ENCODE measurements at places on chromosomes 5 and 9.

GRCh38 chr5:88967633-88968585 lies 84.9 kb upstream of the MEF2C start:
- no peak for DNase-seq

GRCh38 chr5:144191531-144191930 lies 20.9 kb downstream of the KCTD16 start:
- no peak for DNase-seq

DNA sequence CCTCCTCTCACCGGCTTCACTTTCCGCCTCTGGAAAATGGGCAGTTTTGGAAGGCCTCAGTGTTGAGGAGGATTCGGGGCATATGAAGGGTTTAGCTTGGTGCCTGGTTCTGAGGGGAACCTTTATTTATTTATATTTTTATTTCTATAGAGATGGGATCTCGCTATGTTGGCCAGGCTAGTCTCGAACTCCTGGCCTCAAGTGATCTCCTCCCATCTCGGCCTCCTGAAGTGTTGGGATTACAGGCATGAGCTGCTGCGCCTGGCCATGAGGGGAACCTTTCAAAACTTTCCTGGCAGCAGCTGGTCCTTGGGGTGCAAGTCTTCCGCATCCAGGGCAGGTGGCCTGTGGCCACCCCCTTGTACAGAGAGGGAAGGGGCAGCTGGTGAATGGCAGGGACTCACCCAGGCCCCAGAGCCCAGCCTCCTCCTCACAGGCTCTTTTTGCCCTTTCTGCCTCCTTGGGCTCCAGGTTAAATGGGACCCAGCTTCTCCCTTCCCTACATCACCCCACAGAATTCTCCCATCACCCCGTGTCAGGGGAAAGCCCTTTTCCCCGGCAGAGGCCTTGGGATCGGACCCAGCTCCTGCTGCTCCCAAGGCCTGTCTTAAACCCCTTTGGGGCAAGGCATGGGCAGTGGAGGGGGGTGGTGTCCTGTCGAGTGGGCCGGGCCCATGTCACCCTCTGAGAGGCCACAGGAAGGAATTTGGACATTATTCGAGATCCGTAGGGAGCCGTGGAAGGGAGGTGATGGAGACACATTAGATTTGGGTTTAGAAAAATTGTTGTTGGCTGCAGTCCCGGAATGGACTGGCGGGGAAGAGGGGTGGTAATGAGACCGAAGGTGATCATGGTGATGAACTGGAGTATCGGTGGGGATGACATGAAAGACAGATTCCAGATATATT lies 5.9 kb downstream of the NCS1 start:
- no peak for DNase-seq

DNA sequence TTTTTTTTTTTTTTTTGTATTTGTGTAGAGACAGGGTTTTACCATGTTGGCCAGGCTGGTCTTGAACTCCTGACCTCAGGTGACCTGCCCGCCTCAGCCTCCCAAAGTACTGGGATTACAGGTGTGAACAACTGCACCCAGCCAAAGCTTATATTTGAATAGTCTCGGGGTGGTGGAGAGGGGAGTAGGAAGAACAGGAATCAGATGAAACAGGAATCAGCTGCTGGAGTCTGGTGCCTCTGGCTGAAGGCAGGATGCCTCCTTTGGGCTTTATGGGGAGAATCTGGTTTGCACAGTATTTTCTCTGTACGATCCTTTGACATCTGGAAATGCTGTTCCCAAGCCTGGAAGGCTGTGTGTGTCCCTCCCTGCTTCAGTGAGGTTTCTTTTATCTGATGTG lies 10.9 kb downstream of the C5orf52 start:
- DNase-seq = no peak

GRCh38 chr9:93059011-93059714 lies 662 bp downstream of the SUSD3 start:
- DNase-seq = no peak

GRCh38 chr9:127075624-127076372 lies 46.6 kb downstream of the ANGPTL2 start:
- DNase-seq = no peak

- DNase-seq = no peak
Observed at GRCh38 chr5:5480481-5481111, 58.1 kb downstream of the ICE1 start.

DNA sequence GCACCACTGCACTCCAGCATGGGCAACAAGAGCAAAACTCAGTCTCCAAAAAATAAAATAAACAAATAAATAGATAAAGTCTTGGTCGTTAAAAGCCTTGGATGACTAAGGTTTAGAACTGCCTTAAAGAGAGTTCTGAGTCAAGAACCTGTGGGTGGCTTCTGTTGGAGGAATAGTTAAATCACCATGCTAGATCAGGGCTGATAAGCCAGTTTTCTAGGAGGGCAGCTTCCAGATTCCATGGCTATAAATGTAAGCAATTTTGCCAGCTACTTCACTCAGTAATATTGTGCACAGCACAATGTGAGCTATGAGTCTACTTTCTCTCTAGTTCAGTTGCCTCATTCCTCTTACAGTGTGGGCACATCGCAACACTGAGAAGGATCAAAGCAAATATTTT lies 242.1 kb upstream of the NUDT12 start:
- no peak for DNase-seq

- no peak for DNase-seq
Observed at GRCh38 chr5:153079396-153079795, 411.1 kb upstream of the GRIA1 start.

DNA sequence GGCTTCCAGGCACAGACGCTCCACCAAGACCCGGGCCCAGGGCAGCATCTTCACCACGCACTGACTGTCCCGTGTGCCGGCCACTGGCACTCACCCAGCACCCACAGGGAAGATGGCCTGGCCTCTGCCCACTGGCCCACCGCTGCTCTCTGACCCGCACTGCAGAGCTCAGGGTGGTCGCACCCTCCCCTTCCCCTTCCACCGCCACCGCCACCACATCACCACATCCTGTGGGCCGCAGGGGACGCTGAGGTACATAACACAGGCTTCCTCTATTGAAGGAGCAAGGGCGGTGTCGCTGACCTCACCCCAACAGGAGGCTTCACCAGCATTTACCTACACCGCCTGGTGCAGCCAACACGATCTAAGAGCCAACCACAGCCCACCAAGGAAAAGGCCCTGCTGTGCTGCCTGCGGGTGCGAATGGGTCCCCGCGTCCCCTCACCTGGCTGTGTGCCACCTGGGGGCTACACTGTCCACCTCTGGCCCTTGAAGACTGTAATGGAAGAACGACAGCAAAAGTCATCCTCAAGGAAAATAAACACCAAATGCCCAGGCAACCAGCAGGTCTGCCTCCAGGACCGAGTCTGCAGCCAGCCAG lies 101.8 kb downstream of the CAMSAP1 start:
- no peak for DNase-seq

- DNase-seq = no peak
Observed at GRCh38 chr9:6444128-6444527, 31.1 kb downstream of the UHRF2 start.

GRCh38 chr5:96602776-96603175 lies 59.4 kb upstream of the CAST start:
- no peak for DNase-seq

GRCh38 chr9:84519413-84519812 lies 150.1 kb upstream of the NTRK2 start:
- DNase-seq = no peak

- DNase-seq = no peak
Observed at GRCh38 chr9:137149942-137150616, 11.1 kb downstream of the GRIN1 start.

- no peak for DNase-seq
Observed at GRCh38 chr9:115877852-115878438, 275.6 kb upstream of the PAPPA start.

DNA sequence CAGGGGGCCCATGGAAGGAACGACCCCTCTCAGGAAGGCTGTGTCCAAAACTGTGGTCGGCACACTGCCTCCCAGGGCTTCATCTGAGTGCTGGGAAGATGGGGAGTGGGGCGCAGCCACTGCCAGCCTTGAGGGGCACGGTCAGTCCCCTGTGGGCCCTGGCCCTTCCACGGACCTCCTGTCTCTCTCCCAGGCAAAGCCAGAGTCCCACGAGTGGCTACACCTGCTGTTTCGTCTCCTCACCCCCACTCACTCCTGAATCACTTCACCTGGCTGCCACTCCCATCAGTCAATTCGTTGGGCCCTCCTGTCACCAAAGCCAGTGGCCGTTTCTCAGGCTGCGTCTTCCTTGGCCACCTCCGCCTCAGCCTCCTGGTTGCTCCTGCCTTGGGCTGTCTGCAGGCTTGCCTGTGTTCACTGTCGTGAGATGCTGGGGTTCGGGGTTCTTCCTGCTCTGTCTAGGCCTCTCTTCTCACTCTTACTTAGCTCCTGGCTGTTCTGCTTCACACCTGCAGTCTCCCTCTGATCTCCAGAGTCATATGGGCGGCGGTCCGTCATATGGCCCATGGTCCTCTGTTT lies 58.8 kb upstream of the RNF130 start:
- DNase-seq = no peak

- no peak for DNase-seq
Observed at GRCh38 chr5:126763371-126763770, 13.6 kb upstream of the LMNB1 start.

DNA sequence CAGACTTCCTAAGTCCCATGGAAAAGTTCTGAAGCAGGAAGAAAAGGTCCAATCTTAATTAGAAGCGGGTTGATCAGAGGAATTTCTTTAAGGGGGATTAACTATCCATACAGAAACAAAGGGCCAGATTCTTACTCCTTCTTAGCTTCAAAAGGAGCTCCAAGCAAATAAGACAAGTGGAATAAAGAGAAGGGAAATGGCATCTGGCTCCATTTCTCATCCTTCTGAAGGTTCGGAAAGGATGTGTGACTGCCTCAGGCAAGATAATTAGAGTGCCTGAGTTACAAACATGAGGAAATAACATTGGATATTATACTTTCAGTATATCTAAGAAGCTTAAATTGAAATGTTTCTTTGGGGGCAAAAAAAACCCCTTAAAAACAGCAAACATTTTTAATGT lies 88.1 kb upstream of the ADAMTS19 start:
- no peak for DNase-seq

- DNase-seq = no peak
Observed at GRCh38 chr5:173327948-173328843, at the start of gene STC2. Gene STC2, minus strand, starts transcription at chr5:173328414. Its CDS starts 221 bp downstream, at chr5:173328193.

GRCh38 chr9:79667120-79667519 lies 95.4 kb downstream of the TLE4 start:
- no peak for DNase-seq

DNA sequence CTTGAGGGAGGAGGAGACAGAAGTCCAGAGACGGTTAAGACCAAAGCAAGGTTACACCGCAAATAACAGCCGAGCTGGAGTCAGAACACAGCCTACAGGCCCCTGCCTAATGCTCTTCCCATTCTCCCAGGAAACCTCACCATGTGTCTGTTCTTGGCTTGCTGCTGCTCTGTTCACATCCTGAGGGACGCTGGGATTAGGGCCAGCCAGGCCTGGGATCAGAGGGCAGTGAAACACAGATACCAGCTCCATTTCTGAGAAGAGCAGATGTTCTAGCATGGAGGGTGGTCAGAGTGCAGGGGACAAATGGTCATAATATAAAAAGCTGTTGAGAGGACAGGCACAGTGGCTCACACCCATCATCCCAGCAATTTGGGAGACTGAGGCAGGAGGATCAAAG lies 124.8 kb upstream of the LARP1 start:
- no peak for DNase-seq

GRCh38 chr9:136282272-136282861 lies 21.5 kb downstream of the CCDC187 start:
- DNase-seq = no peak

- DNase-seq = no peak
Observed at GRCh38 chr9:69519470-69520240, 152.5 kb downstream of the APBA1 start.

GRCh38 chr9:89502038-89502601 lies 4.2 kb upstream of the SEMA4D start:
- DNase-seq = no peak

DNA sequence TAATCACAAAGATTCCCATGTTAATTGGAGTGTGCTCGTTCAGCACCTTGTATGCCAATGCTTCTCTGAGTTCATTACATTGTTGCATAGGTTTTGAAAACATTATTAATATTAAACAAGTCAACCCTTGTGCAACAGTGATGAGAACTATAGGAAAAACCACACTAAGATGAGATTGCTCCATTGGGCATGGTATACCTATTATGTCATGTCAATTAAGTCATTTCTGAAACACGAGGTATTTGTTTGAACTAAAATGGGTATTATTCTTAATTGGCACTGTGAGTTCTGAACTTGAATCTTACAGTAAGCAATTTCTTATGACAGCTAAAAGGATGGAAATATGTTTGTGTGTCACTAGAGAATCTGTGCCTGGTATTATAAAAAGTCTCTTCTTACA lies 447.7 kb downstream of the EFNA5 start:
- no peak for DNase-seq

DNA sequence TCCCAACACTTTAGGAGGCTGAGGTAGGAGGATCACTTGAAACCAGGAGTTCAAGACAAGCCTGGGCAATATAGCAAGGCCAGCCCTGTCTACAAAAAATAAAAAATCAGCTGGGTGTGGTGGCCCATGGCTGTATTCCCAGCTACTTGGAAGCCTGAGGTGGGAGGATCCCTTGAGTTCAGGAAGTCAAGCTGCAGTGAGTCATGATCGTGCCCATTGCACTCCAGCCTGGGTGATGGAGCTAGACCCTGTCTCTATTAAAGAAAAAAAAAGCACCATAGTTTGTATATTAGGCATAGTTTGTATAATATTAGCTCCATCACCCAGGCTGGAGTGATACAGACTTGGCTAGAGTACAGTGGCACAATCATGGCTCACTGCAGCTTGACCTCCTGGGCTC lies 9.6 kb upstream of the NME5 start:
- DNase-seq = no peak

- no peak for DNase-seq
Observed at GRCh38 chr9:16407617-16408016, 462.9 kb downstream of the BNC2 start.

- DNase-seq = no peak
Observed at GRCh38 chr9:72382405-72382804, 17.4 kb upstream of the ZFAND5 start.

DNA sequence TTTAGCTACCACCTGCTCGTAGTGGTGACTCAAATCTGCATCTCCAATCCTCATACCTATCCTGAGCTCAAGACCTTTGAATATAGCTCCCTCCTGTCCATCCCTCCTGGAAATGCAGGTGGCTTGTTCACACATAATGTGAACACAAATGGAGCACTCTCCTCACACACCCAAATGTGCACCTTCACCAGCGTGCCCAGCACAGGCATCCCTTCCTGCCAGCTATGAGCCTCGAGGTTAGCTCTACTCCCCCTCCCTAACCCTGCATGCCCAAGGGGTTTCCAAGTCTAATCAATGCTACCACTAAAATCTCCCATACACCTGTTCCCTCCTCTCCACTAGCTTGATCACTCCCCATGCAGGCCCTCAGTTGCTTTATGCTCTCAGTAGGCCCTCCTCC lies 2.2 kb upstream of the TGFBI start:
- DNase-seq = no peak

- no peak for DNase-seq
Observed at GRCh38 chr5:3853362-3853761, 257.7 kb downstream of the IRX1 start.
